ENCODE measurements at places on chromosomes 12 and 14.

- DNase-seq: no peak
Measured at GRCh38 chr12:30828686-30829085, 73.9 kb upstream of the CAPRIN2 start.

GRCh38 chr12:86735072-86735471 is 478.9 kb upstream of the MGAT4C start:
- no peak for DNase-seq

GRCh38 chr12:94687891-94688290 is 37.5 kb upstream of the TMCC3 start:
- no peak for DNase-seq

DNA sequence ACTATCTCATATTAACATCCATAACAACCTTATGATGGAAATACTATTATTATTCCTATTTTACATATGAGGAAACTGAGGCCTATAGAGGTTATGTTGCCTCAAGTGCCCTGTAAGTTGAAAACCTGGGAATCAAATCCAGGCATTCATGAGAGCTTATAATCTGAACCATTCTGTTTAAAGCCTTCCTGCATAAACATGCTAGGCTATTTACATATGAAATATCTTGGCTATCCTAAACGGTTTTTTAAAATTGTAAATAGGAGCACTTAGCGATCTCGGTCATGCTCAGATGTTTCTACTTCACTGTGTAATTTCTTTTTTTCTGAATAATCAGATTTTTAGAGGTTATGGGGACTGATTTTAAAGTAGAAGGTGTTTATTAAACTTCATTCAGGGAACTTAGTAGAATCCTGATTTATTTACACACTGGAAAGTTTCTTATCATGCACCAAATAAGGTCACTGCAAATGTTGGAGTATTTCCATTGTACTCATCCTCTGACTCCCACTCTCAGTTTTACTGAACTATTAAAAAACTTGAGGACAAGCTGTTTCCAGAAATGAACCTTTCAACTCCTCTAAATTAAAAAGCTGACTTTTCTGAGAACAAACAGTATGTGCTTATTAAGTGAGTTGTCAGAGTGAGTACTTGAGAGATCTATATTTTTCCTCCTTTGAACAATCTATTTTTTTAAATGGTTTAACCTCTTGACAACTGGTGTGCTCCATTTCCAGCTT is 141.7 kb downstream of the PIK3C2G start:
- DNase-seq: no peak

DNA sequence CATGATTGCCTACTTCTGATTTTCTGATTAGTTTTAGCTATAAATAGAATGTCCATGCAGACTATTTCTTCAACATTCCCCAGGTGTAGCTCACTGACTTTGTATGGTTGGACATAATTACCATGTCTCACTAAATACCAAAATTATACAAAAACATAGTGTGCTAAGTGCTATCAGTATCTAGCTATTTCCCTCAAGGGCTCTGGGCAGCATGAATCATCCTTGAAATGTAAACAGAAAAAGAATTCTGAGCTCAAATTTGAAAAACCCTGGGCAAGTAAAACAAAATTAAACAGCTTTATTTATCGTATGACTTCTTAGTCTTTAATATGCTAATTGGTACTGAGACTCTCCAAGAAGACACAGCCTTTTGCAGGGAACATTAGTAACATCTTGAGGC is 82.9 kb downstream of the SPATA7 start:
- DNase-seq: no peak

GRCh38 chr12:5499566-5500330 is 67.8 kb downstream of the NTF3 start:
- DNase-seq: no peak

DNA sequence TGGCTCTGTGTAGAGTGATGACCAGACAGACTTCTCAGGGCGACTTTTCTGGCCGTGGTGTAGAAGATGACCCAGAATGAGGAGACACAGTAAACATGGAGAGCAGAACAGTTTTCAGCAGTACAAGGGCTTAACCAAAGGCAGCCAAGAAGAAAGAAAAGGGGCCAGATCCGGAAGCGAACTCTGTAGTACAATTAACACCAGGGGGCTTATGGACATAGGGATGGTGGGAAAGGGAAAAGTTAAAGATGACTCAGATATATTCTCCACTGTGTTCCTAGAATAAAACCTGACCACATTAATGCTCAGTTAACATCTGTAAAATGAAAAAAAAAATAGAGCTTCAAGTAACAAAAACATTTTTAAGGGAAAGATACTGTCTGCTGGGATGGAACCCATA is 60.2 kb downstream of the LGR5 start:
- no peak for DNase-seq

DNA sequence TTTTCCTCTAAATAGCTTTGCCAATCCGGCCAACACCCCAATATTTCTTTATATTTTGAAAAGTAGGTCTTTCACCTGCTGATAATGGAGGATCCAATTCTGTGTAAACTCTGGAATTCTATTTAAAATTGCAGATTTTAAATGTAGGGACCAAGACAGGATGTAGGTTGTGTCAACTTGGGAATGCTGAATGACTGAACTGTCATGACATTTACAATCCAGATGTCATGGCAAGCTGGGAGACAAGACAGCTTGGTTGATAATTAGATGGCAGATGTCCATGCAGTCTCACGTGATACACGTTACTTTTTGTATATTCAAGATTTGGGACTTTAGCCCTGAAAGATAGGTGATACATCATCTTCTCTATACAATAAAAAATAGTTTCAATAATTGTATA is 477.2 kb downstream of the DIO2 start:
- no peak for DNase-seq
